Mesothelial cell of epicardium (in vitro differentiated cells): ENCODE measurements at places on chromosomes 2 and 18. TPM values are rescaled to one million over a fixed set of nuclear protein-coding genes. Genes with fewer than 3 reads are reported as not detected.

GRCh38 chr2:7089898-7090510 is 172.8 kb downstream of the RNF144A start:
- H3K4me3 ChIP-seq = no peak overlapping the region
- DNase-seq = no peak
- H3K27me3 ChIP-seq = peaks cover 3% of the 10 kb centered on the region
- peaks cover 12% of the 10 kb centered on the region for H3K4me1 ChIP-seq

SLC11A1 gene
- 0.53 to 0.79 TPM (median 0.76 TPM) in 3 replicates for total RNA-seq

SDC1 gene
- total RNA-seq = 45.5 to 50.7 TPM (median 48.3 TPM) in 3 replicates

GRCh38 chr18:3653851-3654441 is 204.0 kb downstream of the TGIF1 start:
- H3K27me3 ChIP-seq = no peaks in the 10 kb centered on the region
- H3K36me3 ChIP-seq = no peaks in the 10 kb centered on the region
- H3K27ac ChIP-seq = peak overlapping the region; percentile 80
- peaks cover 41% of the 10 kb centered on the region for H3K4me1 ChIP-seq
- DNase-seq = no peak
- H3K4me3 ChIP-seq = no peak overlapping the region

- no peaks in the 10 kb centered on the region for H3K4me1 ChIP-seq
- DNase-seq = no peak
- H3K27ac ChIP-seq = no peak overlapping the region
- peaks cover 2% of the 10 kb centered on the region for H3K36me3 ChIP-seq
- H3K27me3 ChIP-seq = no peaks in the 10 kb centered on the region
Measured at GRCh38 chr2:73027340-73027739, 44.2 kb downstream of the SFXN5 start.

DOK6 gene
- 3.9 to 5.1 TPM (median 4.9 TPM) in 3 replicates for total RNA-seq

- H3K27me3 ChIP-seq = no peaks in the 10 kb centered on the region
- peaks cover 44% of the 10 kb centered on the region for H3K36me3 ChIP-seq
- H3K4me3 ChIP-seq = no peak overlapping the region
Measured at GRCh38 chr2:219563271-219563928, 7.9 kb downstream of the OBSL1 start.

EPHA4 gene
- total RNA-seq = 20.5 to 20.9 TPM (median 20.6 TPM) in 3 replicates

GKN1 gene
- total RNA-seq = not detected in 3 replicates

DNA sequence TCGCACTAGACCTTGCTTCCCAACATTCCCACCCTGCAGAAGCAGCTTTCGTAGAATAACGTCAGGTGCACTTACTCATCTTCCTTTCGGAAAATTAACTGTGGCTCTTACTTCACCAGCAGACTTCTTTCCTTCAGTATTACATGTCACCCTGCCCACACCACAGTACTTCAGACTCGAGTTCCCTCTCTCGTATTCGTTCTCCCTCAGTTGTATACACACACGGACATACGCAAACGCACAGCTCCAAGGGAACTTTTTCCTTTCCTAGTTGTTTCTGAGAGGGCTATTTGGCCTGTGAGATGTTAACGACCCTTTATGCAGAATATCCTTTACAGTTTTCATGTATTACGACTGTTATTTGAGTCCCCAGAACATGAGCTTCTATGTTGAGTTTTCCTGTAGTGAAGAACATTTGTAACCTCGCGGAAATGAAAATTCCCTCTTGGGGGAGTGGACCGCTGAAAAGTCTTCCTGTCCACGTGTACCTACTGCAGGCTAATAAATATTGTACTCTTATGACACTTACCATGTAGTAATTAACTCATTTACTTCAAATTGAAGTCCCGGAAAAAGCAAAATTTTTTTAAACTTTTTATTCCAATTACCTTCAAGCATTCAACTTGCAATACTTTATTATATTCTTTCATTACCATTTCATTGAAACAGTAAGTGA is 908 bp downstream of the ERLEC1 start:
- no peaks in the 10 kb centered on the region for H3K27me3 ChIP-seq
- peak overlapping the region; percentile 93 for H3K4me3 ChIP-seq
- H3K27ac ChIP-seq = peak overlapping the region; percentile 93
- H3K4me1 ChIP-seq = peaks cover 39% of the 10 kb centered on the region

DNA sequence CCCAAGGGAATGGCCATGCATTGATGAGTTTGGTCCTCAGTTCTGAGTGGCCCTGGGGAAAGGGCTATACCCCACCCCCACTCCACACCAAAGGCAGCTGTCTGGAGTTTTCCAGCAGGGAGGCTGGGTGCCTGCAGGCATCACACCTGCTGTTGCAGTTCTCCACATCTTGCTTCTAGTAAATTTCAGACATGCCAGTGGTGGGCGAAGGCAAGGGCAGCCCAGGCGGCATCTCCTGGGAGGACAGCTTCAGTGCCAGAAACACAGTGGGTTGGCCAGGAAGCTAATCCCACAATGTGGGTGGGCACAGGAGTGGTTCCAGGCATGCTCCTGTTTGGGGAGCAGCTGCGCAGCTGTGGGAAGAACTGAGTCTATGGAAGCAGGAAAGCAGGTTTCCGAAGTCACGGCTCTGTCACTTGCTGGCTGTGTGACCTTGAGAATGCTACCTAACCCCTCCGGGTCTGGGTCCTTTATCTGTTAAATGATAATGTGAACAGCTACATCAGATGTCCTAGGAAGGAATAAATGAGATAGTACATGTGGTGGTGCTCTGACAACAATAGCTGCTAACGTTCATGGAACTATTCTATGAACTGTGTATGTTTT is 84.6 kb upstream of the SPTBN1 start:
- no peaks in the 10 kb centered on the region for H3K36me3 ChIP-seq
- no peak for DNase-seq
- peaks cover 20% of the 10 kb centered on the region for H3K4me1 ChIP-seq
- H3K27ac ChIP-seq = no peak overlapping the region
- H3K27me3 ChIP-seq = no peaks in the 10 kb centered on the region
- H3K4me3 ChIP-seq = no peak overlapping the region

GRCh38 chr2:5365871-5366461 is 326.2 kb upstream of the SOX11 start:
- H3K36me3 ChIP-seq = no peaks in the 10 kb centered on the region
- H3K4me1 ChIP-seq = peaks cover 34% of the 10 kb centered on the region
- DNase-seq = peak; percentile 82
- H3K4me3 ChIP-seq = no peak overlapping the region
- H3K27ac ChIP-seq = no peak overlapping the region

DSG1 gene
- total RNA-seq = 0.07 to 0.18 TPM (median 0.09 TPM) in 3 replicates

GRCh38 chr2:238492840-238493239 is 66.1 kb downstream of the ASB1 start:
- peak; percentile 21 for DNase-seq
- H3K27ac ChIP-seq = no peak overlapping the region
- H3K4me3 ChIP-seq = no peak overlapping the region
- H3K27me3 ChIP-seq = peaks cover 2% of the 10 kb centered on the region
- peaks cover 1% of the 10 kb centered on the region for H3K4me1 ChIP-seq

GRCh38 chr2:54520687-54521086 is 64.6 kb downstream of the SPTBN1 start:
- no peaks in the 10 kb centered on the region for H3K27me3 ChIP-seq
- DNase-seq = no peak
- H3K4me3 ChIP-seq = no peak overlapping the region
- peaks cover 32% of the 10 kb centered on the region for H3K4me1 ChIP-seq
- no peaks in the 10 kb centered on the region for H3K36me3 ChIP-seq
- H3K27ac ChIP-seq = no peak overlapping the region

DNA sequence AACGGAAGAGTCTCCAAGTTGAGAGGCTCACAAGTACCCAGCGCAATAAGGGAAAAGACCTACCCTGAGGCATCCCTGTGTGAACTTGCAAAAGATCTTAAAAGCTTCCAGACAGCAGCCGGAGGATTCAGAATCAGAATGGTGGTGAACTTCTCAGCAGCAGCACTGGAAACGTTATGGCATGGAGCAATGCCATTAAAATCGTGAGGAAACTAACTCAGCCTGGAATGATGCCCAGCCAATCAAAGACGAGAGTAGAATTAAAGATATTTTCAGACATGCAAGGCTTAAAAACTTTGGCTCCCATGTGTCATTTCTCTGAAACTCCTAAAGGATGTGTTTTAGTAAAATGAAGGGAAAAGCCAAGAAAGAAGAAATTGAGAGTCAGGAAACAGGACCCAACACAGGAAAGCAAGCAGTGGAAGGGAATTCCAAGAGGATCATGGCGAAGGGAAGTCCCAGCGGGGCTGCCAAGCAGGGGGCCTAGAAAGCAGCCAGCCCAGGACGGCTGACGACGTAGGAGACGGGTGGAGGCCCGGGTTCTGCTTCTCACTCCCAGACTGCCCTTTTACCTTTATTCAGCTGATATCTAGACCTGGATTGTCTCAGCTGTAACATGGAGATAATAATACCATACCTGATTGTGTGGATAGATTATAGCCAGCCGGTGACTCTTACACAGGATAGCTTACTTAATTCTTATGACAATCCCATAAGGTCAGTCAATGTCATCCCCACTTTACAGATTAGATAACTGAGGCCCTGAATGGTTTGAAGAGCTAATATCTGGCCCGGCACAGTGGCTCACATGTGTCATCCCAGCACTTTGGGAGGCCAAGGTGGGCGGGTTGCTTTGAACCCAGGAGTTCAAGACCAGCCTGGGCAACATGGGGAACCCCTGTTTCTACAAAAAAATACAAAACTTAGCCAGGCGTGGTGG is 92.8 kb downstream of the ASAP2 start:
- H3K27ac ChIP-seq = peak overlapping the region; percentile 35
- no peaks in the 10 kb centered on the region for H3K36me3 ChIP-seq
- H3K4me3 ChIP-seq = no peak overlapping the region
- peaks cover 12% of the 10 kb centered on the region for H3K4me1 ChIP-seq
- no peaks in the 10 kb centered on the region for H3K27me3 ChIP-seq
- no peak for DNase-seq

GRCh38 chr2:144624451-144624850 is 104.5 kb upstream of the ZEB2 start:
- no peak for DNase-seq
- H3K27ac ChIP-seq = peak overlapping the region; percentile 81
- no peak overlapping the region for H3K4me3 ChIP-seq
- H3K4me1 ChIP-seq = peaks cover 33% of the 10 kb centered on the region
- no peaks in the 10 kb centered on the region for H3K27me3 ChIP-seq
- H3K36me3 ChIP-seq = peaks cover 14% of the 10 kb centered on the region

DNA sequence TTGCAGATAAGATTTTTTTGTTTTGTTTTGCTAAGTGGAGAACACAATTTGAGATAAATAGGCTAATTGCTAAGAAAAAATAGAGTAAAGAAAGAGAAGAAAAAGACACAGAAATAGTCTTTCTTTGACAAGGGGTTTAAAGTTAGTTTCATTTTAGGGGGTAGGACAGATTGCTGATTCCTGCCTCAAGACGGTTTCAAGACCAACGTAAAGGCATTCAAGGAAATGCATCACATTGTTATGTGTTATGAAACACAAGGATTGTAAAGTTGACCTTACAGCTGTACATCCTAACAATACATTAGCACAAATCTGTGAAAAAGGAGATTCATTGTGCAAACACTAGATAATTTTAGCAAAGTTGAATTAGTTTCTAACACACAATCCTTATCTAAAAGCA is 22.7 kb upstream of the ETAA1 start:
- peaks cover 5% of the 10 kb centered on the region for H3K36me3 ChIP-seq
- H3K4me3 ChIP-seq = peak overlapping the region; percentile 24
- H3K27ac ChIP-seq = no peak overlapping the region
- H3K27me3 ChIP-seq = no peaks in the 10 kb centered on the region
- peaks cover 14% of the 10 kb centered on the region for H3K4me1 ChIP-seq
- DNase-seq = no peak

DNA sequence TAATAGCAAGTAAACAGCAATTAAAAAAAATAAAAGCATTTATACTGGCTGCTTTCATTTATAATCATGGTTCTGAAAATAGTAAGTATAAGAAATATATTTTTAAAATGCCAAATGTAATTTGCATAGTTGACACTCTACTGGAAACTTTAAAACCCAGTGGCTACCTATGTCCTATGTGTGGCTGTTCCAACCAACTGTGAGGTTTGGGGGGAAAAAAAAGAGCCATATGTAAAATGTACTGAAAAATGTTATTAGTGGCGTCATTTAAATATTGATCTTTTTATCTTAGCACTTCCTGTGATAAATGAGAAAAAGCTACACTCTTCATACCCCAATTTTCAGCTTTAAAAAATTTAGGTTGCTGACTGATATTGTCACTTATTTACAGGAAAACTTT is 270.7 kb downstream of the TCF4 start:
- H3K27ac ChIP-seq = peak overlapping the region; percentile 67
- no peak for DNase-seq
- peaks cover 68% of the 10 kb centered on the region for H3K4me1 ChIP-seq
- no peaks in the 10 kb centered on the region for H3K27me3 ChIP-seq
- H3K4me3 ChIP-seq = peak overlapping the region; percentile 25
- no peaks in the 10 kb centered on the region for H3K36me3 ChIP-seq

DNA sequence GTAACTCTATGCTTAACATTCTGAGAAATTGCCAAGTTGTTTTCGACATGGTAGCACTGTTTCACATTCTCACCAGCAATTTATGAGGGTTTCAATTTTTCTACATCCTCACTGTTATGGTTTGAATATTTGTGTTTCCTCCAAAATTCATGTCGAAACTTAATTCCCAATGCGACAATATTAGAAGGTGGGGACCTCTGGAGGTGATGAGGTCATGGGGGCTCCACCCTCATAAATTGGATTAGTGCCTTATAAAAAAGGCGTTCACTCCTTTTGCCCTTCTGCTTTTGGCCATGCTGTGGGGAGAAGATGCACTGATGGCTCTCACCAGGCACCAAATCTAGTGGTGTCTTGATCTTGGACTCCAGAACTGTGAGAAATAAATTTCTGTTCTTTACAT is 110.3 kb downstream of the HRH4 start:
- H3K36me3 ChIP-seq = peaks cover 2% of the 10 kb centered on the region
- H3K4me3 ChIP-seq = no peak overlapping the region
- H3K27me3 ChIP-seq = no peaks in the 10 kb centered on the region

RNF125 gene
- 0.63 to 0.82 TPM (median 0.74 TPM) in 3 replicates for total RNA-seq

- H3K27ac ChIP-seq = peak overlapping the region; percentile 99
- H3K4me1 ChIP-seq = peaks cover 53% of the 10 kb centered on the region
- peaks cover 56% of the 10 kb centered on the region for H3K36me3 ChIP-seq
- H3K4me3 ChIP-seq = no peak overlapping the region
- H3K27me3 ChIP-seq = no peaks in the 10 kb centered on the region
Measured at GRCh38 chr2:159042115-159042850, 73.8 kb downstream of the TANC1 start.

DNA sequence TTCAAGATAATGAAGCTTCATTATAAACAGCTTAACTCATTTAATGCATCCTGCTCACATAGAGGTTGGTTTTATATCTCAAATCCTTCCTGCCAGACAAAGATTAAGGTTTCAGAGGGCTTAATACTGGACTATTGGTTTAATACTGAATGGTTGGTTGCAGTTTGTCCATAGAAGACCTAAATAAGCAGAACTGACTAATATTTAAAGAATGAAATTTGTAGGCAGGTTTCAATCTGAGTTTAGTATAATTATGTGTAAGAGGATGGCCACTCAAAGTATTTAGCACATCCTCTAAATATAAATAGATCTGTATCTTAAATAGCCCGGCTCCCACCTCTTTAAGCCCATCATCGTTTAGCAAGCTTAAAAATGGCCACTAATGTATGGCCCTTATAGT is 92.5 kb downstream of the EPB41L5 start:
- peaks cover 21% of the 10 kb centered on the region for H3K36me3 ChIP-seq
- DNase-seq = no peak
- H3K4me3 ChIP-seq = no peak overlapping the region

GRCh38 chr2:88709181-88709631 is 17.7 kb downstream of the RPIA start:
- H3K27ac ChIP-seq = peak overlapping the region; percentile 63
- H3K4me1 ChIP-seq = peaks cover 38% of the 10 kb centered on the region
- no peak for DNase-seq
- peaks cover 30% of the 10 kb centered on the region for H3K36me3 ChIP-seq
- H3K27me3 ChIP-seq = no peaks in the 10 kb centered on the region
- H3K4me3 ChIP-seq = no peak overlapping the region
